Stimulated activated CD4-positive, alpha-beta T cell treated with anti-CD3 and anti-CD28 coated beads, Interleukin-1b, Interleukin-23, amount 100 ng/mL, for 48 hours (primary cell): ENCODE measurements at places on chromosomes 12 and 14.

- no peak for DNase-seq
Observed at GRCh38 chr14:96639550-96639949, 137.4 kb downstream of the PAPOLA start.

GRCh38 chr12:122423258-122424165 is 1.0 kb upstream of the CLIP1 start:
- no peak for DNase-seq

DNA sequence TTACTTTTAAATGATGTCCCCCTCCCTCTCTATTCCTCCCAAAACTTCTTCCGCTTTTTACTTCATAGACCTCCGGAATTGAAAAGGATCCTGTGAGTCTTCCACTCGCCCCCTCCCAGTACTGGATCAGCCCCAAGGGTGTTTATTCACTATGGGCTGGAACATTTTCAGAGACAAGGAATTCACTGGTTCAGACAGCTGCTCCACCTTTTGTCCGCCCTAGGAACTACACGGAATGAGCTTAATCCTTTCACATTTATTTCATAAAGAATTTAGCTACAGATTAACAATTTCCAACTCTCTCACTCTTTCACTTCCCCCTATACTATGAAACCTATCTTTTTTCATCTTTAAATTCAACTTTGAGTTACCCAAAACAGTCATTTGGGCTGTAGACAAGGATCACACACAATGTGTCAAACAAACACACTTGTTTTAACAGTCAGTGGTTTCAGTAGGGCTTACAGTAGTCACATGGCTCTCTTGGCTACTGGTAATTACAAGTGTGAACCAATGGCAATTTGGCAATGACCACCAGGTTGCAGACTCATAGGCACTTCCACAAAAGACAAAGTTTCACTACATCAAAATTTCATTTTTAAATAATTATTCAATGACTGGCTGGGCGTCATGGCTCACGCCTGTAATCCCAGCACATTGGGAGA is 20.6 kb downstream of the CNIH1 start:
- no peak for DNase-seq

GRCh38 chr14:80378084-80378690 is 166.9 kb upstream of the DIO2 start:
- DNase-seq: no peak

GRCh38 chr12:132798836-132799235 is 29.8 kb downstream of the GOLGA3 start:
- no peak for DNase-seq

DNA sequence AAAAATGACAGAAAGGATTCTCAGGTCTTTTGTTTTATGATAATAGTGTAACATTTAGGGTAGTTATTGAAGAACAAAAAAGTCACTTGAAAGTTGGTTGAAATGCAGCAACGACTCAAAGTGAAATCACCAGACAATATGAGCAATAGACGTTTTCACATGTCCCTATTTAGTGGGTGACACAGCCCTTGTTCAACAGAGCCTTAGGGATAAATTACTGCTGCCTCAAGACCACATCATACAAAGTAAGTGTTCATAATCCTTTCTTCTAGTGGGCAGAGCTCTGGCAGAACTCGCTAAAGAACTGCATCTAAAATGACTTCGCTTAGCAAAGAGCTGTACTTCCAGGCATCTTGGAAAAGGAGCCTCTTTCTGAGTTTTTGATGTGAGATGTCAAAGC is 128.5 kb upstream of the LMNTD1 start:
- DNase-seq: no peak
